ENCODE measurements at places on chromosomes 12 and 14.
A peak's percentile ranks its signal among the peaks of the same experiment; 100 is the strongest.

- DNase-seq: peak; percentile 66
Measured at GRCh38 chr12:116210131-116210530, 67.4 kb downstream of the MED13L start.

DNA sequence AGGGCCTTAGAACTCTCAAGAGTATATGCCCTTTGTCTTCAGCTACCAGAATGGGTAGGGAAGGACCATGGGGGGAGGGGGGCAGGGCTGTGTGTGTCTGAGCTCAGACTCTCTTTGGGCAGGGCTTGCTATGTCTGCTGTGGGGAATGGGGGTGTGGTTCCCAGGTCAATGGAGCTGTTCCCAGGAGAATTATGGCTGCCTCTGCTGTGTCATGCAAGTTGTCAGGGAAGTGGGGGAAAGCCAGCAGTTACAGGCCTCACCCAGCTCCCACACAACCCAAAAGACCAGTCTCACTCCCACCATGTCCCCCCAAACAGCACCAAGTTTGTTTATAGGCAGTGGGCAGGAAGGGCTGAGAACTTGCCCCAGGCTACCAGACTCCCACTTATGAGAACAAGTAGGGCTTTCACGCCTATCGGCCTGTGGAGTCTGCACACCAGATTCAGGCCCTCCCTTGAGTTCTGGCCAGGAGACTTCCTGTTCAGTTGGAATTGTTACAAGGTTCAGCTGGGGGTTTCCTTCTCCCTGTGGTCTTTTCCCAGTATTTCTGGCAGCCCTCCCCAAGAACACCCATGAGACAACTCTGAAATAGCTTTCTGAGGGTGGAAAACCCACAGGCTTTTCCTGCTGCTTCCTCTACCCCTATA lies 6.1 kb upstream of the SERPINA11 start:
- DNase-seq: no peak

- DNase-seq: peak; percentile 25
Measured at GRCh38 chr12:100901266-100901665, 106.7 kb downstream of the ANO4 start.

- no peak for DNase-seq
Measured at GRCh38 chr12:26149968-26150500, 25.2 kb upstream of the BHLHE41 start.

GRCh38 chr12:14928931-14929330 lies 9.4 kb downstream of the ERP27 start:
- DNase-seq: no peak

DNA sequence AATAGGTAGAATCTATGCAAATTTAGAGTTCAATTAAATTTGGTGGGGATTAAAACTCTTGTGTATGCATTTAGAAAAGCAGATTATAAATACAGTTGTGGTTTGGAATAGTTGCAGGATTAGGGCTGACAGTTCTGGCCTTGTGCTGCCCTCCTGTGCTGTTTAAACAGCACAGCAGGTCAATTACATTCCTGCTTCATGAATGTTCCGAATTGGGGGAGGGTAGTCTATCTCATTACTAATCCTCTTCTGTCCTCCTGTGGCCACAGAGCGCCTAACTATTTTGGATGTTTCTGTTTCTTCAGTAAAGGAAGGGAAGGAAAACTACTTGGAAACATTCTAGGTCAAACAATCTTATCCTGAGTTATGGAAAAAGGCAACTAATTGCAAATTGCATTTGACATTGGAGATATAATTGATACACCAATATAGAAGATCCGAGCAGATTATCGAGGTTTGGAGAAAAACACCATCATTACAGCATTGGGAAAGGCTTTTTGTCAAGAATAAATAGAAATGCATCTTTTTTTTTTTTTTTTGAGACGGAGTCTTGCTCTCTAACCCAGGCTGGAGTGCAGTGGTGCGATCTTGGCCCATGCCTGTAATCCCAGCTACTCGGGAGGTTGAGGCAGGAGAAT lies 8.7 kb upstream of the GPR19 start:
- DNase-seq: peak; percentile 95

All from AG10803 (cell line).